ENCODE measurements at places on chromosomes 4 and X.
A peak's percentile ranks its signal among the peaks of the same experiment; 100 is the strongest.

- DNase-seq, result peak; percentile 41
These were observed 637 bp downstream of the MAMLD1 start for GRCh38 chrX:150363561-150364346.

DNA sequence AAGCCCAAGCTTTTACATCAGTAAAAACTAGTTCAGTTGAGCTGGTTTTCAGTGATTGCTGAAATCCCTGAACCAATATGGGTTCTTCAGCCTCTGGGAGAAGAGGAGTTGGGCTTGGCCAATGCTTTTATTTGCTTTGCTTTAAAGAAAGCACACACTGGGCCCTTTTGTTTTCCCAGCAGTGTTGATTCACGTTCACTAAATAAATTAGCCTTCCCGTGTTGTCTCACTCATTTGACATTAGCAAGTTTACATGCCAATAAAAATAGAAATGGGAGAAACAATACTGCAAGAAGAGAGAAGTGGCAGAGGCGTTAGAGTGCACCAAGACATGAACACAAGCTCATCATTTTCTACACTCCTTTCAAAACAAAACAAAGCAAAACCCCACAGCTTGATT, 136.2 kb downstream of the SHROOM3 start:
- no peak for DNase-seq

GRCh38 chrX:87402256-87402655, 115.3 kb upstream of the KLHL4 start:
- no peak for DNase-seq

DNA sequence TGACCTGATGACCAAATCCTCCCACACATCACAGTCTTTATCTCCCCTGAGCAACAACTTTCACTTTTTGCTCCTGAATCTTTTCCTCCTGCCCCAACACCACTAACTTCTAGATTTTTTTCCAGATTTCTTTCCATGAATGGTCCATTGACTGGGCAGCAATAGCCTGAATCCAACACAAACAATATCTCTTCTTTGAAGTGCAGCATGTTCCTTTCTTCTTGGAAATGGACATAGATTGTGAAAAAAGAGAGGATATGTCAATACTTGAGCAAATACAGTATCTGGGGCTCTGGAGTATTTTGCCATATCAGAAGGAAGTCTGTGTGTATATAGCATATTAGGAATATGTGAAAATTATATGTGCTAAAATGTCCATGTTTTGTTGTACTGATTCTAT, 55.2 kb downstream of the CDS1 start:
- DNase-seq, result no peak

GRCh38 chrX:29862126-29862677, 353.2 kb upstream of the MAGEB2 start:
- no peak for DNase-seq

DNA sequence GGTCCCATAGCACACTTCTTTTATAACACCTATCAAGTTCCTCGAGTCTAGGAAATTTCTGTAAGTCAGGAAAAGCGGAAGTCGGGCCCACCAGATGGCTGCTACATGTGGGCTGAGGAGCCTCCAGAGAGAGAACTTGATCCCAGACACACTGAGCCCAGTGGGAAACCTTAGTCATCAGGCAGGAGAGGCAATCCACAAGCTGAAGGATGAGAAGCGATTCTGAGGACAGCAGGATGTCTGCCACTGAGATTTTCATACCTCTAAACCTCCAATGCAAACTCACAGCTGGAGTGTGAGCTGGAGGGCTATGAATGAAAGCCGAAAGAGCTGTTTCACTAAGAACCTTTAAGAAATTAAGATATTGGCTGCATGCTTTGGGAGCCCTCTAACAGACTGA, 52.6 kb upstream of the PDHA1 start:
- no peak for DNase-seq

GRCh38 chr4:11469650-11470437, 41.1 kb upstream of the HS3ST1 start:
- no peak for DNase-seq

DNA sequence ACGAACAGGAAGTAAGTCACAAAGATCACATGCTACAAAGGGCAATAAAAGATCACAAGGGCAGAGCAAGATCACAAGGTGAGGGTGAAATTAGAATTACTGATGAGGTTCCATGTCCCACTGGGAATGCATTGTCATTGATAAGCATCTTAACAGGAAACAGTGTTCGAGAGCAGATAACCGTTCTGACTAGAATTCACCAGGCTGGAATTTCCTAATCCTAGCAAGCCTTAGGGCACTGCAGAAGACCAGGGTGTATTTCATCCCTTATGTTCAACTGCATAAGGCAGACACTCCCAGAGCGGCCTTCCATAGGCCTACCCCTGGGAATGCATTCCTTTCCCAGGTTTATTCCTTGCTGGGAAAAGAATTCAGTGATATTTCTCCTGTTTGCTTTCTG, 980.6 kb upstream of the LCORL start:
- no peak for DNase-seq

GRCh38 chrX:70254909-70255308, 5.1 kb downstream of the P2RY4 start:
- DNase-seq, result no peak

DNA sequence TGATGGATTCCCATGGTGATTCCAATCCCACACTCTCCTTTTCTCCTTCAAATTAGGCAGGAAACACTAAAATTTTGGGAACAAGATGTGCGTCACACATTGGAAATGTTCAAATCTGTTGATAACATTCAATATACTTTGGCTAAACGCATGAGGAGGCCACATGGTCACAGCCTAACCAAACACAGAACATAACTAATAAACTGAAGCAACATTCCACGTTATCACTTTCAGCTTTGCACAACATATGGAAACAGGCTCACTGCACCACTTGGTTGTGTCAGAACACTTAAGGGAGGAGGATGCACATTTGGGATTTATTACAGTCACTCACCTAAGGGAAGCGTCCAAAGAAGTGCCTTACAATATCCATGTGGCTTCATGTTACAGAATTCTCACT, 4.7 kb downstream of the SH3RF1 start:
- no peak for DNase-seq

GRCh38 chr4:7295197-7295910, 103.0 kb downstream of the SORCS2 start:
- DNase-seq, result no peak

DNA sequence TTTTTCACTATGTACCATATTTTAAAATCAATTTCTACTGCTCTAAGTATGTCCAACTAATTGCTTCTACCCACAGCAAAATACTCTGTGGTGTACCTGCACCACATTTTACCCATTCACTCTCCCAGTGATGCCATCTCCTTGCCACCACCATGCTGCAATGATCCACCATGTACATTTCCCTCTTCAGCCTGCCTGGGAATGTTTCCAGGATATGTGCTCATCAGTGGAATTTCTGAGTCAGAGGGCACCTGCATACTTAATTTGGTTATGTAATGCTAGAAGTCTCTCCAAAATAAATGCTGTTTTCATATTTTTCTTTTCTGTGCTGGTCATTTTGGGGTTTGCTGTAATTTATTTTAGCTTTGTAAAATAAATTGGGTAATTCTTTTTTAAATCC, 33.2 kb upstream of the OCIAD2 start:
- DNase-seq, result no peak

GRCh38 chr4:38166082-38166481, 205.9 kb downstream of the PTTG2 start:
- peak; percentile 89 for DNase-seq

DNA sequence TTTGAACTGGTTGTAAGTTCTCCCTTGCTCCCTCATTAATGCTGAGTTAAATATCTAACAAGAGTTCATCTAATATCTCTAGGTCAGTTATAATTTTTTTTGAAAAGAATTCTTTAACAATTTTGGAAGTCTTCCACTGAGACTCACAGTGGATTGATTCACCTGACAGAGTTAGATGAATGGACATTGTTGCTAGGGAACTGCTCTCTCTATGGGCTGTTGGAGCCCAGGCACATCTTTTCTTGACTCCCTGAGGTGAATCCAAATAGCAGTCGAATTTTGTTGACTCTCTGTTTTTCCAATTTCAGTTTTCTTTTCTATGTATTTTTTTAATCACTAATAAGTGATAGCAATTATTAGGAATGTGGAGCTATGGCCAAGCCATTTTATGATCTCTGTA, 996.1 kb upstream of the PABPC4L start:
- no peak for DNase-seq

GRCh38 chr4:88341227-88342192, 37.1 kb upstream of the HERC6 start:
- DNase-seq, result peak; percentile 56

- peak; percentile 69 for DNase-seq
These were observed 41.0 kb upstream of the SH3RF1 start for GRCh38 chr4:169311643-169312365.

DNA sequence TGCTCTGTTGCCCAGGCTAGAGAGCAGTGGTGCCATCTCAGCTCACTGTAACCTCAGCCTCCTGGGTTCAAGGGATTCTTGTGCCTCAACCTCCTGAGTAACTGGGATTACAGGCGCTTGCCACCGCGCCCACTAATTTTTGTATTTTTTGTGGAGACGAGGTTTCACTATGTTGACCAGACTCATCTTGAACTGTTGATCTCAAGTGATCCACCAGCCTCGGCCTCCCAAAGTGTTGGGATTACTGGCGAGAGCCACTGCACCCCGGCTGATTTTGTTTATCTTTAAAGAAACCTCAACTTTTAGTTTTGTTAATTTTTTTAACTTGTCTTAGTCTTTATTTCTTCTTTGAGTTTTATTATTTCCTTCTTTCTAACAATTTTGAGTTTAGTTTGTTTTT, 163.2 kb downstream of the SLC4A4 start:
- DNase-seq, result no peak

DNA sequence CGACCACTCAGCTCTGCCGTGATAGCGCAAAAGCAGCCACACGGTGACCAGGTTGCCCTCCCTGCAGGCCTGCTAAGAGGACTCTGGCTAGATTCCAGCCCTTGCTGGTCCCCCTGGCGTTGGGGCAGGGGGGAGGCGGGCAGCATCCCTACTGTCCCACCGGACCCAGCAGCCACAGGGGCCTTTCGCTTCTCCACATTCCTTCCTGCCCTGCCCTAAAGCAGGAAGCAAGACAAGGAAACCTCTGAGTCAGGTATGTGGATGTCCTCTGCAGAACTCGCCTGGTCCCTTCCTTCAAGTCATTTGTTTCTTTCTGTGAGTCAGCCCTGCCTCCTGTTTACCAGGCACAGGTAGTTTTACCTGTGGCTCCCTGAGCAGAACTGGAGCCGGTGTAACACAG, 60.2 kb upstream of the CLDN34 start:
- no peak for DNase-seq

DNA sequence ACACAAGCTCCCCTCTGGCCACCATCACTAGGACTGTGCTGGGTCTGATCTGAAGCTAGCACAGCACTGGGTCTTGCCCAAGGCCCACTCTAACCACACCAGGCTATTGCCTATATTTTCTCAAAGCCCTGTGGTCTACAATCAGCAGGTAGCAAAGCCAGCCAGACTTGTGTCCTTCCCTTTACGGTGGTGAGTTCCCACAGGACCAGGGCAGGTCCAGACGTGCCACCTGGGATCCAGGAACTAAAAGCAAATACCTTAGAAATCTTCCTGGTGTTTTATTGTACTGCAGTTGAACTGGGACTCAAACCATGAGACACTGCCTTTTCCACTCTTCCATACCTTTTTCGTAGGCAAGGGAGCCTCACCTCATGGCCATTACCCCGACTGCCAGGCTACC, 9.0 kb upstream of the MAGEC2 start:
- DNase-seq, result no peak

GRCh38 chrX:135295238-135295943, 13.9 kb upstream of the ETDC start:
- peak; percentile 41 for DNase-seq

GRCh38 chr4:153535772-153536513, 69.8 kb downstream of the TMEM131L start:
- no peak for DNase-seq

GRCh38 chr4:151417766-151418376, 8.9 kb downstream of the FHIP1A start:
- no peak for DNase-seq

GRCh38 chrX:129908636-129909035, 2.7 kb downstream of the UTP14A start:
- no peak for DNase-seq

DNA sequence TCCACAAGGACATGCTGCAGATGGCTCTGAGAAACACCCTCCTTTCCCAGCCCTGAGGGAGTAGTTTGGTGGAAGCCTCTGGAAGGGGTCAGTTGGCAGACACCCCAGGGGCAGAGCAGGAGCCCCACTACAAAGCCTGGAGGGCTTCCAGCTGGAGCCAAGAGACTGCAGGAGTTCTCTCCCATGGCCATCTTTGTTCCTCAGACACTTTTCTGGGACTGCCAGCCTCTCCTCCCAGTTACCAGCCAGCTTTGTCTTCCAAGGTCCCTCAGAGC, 91.0 kb upstream of the PJA1 start:
- no peak for DNase-seq

- DNase-seq, result no peak
These were observed 203.9 kb downstream of the EVC2 start for GRCh38 chr4:5504486-5504885.

GRCh38 chrX:12685541-12685940, 105.7 kb upstream of the PRPS2 start:
- DNase-seq, result no peak

DNA sequence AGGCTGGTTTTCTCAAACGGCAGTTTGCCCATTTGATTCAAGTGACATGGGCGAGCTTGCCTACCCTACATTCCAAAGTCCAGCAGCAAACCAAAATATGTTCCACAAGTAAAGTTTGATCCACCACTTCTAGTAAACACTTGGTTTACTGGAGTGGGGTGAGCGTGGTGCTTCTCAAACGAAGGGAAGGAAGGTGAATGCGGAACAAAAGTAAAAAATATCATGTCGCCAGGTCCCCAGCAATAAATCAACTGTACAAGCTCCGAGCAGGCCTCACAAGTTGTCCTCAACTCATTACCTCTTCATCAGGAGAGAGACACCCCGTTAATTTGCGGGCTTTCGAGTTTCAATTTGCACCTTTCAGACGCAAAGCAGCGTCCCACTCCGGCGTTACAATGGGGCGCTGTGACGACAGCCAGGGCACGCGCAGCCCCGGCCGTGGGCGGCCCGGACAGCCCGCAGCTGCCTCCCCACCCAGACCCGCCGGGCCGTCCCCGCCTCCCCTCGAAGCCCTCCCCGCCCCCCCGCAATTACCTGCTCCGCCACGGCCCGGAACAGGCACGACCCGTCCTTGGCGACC, 1.0 kb downstream of the OTUD4 start:
- DNase-seq, result peak; percentile 88

GRCh38 chr4:42676066-42676951, 19.4 kb upstream of the ATP8A1 start:
- no peak for DNase-seq
